ENCODE measurements at places on chromosomes 3 and 15.

DNA sequence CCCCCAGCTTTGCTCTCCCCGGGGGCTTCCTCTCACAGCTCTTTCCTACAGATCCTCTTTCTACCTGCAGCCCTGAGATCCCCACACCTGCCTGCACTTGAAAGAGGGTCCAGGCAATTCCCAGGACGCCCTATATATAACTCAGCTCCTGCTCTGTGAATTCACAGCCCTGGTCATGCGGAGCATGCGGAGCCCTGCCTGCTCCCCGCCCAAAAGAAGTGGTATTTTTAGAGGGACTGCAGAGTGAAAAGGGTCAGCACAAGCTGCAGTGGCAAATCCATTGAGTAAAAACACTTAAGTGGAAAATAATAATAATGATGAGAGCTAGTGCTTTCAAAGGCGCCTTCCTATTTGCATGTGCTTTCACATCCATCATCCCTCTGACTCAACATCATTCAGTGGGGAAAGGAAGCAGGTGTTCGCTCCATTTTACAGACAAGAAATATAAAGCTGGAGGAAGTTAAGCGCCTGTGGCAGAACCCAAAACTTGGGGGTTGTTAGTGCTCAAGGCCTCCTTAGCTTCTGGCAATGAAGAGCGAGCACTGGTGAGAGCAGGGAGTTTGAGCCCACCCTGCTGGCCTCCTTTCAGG is 76.3 kb upstream of the LIPC start:
- DNase-seq = no peak

DNA sequence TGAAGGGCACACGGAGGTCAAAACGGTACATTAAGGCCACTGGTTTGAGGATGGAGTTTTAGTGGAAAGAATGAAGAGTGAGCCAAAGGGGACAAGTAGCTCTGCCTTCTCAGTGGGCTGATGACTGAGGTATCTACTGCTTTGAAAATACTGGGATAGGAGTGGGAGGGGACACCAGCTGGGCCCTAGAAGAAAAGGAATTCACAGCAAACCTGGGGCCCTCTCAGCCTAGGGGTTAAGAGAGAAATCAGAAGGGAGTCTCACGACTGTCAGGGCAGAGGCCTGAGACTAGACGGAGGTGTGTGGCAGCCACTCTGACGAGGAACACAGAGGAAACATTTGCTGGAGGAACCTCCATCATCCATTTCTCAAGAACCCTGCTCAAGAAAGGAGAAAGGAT is 75.1 kb downstream of the TNIK start:
- no peak for DNase-seq

- peak; percentile 61 for DNase-seq
Observed at GRCh38 chr3:61560517-61561373, 626 bp upstream of the PTPRG start.

DNA sequence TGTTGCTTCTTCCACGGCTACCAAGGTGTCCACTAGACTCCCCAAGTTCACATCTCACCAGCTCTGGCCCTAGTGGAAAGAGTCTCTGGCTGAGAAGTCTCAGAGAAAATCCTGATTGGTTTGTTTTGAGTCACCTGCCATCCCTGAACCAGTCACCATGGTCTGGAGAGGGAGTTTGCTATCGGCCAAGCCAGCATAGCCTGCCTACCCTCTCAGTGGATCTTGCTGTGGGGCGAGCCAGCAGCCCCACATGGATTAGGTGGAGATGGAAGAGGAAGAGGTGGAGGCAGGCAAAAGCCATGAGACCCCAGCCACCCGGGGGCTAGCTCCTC is 48.1 kb upstream of the FLNB start:
- no peak for DNase-seq

DNA sequence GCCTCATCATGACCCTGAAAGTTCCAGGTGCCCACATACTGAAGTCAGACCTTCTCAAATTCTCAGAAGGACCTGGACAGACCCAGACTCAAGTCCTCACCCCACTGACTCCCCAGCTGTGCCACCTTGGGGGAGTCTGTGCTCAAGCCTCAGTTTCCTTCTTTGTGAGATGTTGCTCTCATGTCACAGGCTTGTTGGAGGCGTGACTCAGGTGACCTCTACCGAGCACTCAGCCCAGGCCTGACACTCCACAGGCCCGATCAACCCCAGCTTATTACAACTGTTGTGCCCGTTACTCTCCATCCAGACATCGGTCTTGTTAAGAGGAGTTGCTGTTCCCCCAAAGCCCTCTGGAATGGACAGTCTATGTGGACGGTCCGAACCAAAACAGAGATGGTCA is 276.1 kb upstream of the LYSMD4 start:
- DNase-seq = no peak

- DNase-seq = no peak
Observed at GRCh38 chr3:126264952-126265351, 84.6 kb upstream of the ALDH1L1 start.

DNA sequence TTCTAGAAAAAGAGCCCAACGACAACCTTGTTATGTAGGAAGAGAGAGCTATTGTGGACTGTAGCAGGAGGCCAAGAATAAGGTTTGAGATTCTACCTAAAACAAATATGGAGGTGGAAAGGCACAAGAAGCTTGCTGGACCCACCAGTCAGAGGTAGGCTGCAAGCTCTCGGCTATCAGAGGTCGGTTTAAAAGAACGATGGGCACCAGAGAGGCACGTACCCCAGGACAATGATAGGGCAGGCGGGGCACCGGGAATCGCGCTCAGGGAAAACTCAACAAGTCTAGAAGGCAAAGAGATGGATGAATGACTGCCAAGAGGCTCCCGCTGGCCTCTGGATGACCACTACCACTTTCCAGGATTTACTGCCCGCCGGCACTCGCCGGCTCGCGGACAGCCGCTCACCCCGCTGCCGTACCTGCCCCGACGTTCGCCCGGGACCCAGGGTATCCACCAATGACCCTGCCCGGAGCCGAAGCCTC is 1.1 kb downstream of the HDGFL3 start:
- no peak for DNase-seq

DNA sequence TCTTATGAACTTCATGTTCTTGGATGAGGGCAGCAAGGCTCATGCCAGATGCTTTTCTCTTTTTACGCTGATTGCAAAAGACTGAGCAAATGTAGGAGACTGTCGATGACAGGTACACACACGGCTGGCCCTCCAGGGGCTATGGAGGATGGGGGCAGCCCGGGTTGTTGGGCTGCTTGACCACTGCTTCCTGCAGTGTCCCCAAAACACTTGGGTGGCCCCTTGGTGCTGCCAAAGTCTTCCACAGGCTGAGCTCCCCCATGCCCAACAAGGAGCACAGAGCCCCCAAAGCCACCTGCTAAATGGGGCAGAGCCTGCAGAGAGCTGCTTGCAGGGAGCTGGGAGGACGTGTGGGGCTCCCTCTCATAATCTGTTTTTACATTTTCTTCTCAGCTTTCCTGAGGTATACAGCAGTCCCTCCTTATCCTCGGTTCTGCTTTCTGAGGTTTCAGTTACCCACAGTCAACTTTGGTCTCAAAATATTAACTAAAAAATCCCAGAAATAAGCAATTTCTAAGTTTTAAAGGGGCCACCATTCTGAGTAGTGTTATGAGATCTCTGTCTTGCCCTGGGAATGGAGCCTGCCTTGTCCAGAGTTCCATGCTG is 7.3 kb downstream of the PRR23E start:
- no peak for DNase-seq

GRCh38 chr3:197547306-197548011 is 8.3 kb downstream of the BDH1 start:
- no peak for DNase-seq

DNA sequence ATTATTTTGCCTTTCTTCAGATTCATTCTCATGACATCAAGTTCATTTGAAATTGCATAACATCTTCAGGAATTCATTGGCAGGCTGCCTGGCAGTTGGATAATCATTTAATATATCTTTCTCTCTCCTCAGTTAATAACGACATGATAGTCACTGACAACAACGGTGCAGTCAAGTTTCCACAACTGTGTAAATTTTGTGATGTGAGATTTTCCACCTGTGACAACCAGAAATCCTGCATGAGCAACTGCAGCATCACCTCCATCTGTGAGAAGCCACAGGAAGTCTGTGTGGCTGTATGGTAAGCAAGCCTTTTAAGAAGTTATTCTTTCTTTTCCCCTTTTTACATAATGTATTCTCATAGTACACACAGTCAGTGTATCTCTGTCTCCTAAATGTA is 38.2 kb downstream of the TGFBR2 start:
- DNase-seq = no peak

GRCh38 chr3:101634591-101635196 is 42.2 kb downstream of the ZBTB11 start:
- no peak for DNase-seq

DNA sequence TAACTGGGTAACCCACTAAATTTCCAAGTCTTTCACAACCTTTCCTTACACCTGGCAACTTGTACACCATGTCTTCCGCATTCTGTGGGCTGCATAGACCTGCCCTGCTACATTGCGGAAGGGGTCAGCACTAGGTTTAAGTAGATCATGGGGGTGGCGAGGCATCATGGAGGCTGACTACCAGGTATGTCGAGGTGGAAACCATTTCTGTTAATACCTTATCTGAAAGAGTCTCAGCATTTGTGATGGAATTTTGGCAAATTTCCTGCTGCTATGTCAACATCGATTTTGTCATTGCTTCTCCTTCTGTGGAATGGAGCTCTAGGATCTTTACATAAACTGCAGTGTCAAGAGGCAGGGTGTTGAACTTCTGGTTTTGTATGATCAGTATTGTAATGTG is 187.2 kb downstream of the GHSR start:
- DNase-seq = no peak

DNA sequence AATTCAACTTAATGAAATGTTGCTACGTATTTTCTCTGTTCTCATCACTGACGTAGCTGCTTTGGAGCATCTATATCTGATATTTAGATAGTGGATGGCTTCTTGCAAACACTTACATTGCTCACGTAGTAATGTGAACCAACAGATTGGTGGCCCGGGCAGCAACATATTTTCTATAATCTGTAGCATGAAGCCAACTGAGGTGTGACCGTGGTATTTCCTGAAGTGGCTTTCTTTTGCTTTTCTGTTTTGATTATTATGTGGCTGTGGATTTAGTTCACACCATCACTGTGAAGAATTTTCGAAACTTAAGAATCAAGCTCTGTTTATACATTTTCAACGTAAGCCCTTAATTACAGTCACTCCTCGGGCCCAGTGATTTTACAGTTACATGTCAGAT is 288.5 kb downstream of the LPP start:
- DNase-seq = no peak

- peak; percentile 99 for DNase-seq
Observed at GRCh38 chr3:177478170-177478867, 281.0 kb upstream of the TBL1XR1 start.

DNA sequence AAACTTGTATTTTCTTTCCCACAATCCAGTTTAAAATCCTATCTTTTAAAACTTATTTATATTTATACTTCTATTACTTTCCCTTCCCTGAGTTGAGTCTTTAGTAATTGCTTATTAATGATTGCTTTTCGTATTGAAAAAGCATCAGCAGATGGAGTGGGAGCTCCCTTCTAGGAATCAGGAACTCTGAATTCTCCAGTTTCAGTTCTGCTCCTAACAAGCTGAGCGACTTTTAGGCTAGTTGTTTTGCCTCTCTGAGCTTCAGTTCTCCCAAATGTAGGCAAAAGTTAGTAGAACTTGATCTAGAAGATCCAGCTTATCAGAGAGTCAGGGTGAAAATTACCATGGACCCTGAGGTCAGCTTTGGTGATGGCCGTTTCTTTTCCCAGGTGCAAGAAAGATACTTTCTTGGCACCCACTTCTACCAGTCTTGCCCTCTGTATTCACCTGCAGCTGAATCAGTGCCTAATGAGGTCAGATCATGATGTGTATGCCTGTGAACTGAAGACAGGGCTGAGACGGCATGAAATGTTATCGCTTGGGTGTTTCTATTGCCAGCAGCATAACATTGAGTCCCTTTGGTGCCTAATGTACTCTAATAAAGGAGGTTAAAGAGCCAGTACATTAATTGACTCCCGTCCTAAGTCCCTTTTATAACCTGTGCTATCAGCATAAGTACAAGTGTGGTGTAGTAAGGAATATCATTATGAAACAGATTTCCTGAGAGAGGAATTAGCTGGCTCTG is 194.5 kb upstream of the TBC1D5 start:
- no peak for DNase-seq

- DNase-seq = peak; percentile 15
Observed at GRCh38 chr3:80192936-80193335, 425.1 kb upstream of the ROBO1 start.

DNA sequence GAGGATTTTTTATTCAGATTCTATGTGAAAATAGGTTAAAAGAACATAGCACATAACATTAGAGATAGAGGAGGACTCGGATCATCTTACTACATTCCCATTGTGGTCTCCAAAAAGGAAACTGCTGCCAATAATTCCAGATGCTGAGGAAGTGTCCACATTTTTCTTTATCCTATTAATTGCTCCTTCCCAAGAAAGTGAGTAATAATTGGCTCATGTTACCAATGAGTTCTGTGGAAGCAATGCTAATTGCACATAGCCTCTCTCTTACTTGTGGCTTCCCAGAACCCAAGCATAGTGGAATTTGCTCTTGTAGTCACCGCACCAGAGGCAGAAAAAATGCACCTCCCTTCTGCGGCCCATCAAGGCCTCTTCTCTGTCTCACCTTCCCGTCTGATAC is 208.4 kb downstream of the PLOD2 start:
- peak; percentile 88 for DNase-seq

- DNase-seq = no peak
Observed at GRCh38 chr3:89795506-89795905, 688.1 kb downstream of the EPHA3 start.

DNA sequence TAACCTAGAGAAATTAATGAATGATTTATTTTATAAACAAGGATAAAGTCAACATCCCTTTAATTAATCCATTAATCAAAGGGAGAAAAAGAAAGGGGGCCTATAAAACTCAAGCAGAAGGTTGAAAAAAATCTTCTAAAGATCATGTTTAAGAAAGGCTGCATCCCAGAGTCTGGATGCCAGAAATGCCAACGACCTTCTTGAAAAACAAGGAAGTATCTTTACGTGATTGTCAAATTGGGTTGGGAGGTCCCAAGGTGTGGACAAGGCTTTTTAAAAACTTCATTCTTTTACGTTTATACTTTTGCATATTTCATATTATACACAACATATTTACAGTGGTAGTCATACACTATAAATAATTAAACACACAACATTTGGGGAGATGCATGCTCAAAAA is 1.6 kb downstream of the GOLGB1 start:
- DNase-seq = no peak

- DNase-seq = no peak
Observed at GRCh38 chr3:196236223-196236622, 19.9 kb downstream of the SLC51A start.

GRCh38 chr15:40328751-40329150 is 5.3 kb downstream of the INAFM2 start:
- DNase-seq = no peak

- DNase-seq = no peak
Observed at GRCh38 chr3:40677749-40678148, 153.0 kb downstream of the ZNF621 start.
